ENCODE measurements at places on chromosomes 6 and 20.

DNA sequence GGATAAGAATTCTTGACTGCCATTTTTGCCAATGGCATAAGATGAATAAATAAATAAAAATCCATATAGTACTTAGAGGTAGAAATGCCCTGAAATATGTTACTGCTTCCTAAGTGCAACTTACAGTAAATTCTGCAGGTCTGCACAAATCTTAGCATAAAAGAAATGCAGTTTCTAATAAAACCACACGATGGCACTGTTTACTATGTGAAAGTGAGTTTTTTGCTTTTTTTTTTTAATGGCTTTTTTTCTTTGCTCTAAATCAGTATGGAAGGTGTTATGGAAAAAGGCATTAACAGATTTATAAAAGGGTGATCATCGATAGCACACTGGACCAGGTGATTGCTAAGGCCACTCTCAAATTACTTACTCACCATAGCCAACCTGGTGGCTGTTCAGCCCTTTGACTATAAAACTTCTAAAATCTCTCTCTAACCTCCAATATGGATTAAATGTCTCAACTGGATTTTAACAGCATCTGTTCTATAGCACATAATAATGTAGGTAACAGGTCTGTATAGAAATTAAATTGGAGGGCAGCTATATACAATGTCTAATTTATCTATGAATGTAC lies 45.8 kb downstream of the AHI1 start:
- DNase-seq, result no peak

GRCh38 chr20:20130399-20130798 lies 78.1 kb downstream of the CFAP61 start:
- DNase-seq, result no peak

- no peak for DNase-seq
Observed at GRCh38 chr6:38566295-38567030, 73.3 kb downstream of the BTBD9 start.

- DNase-seq, result no peak
Observed at GRCh38 chr6:144343701-144344428, 58.7 kb downstream of the UTRN start.

- DNase-seq, result no peak
Observed at GRCh38 chr20:54083459-54083858, 13.1 kb upstream of the BCAS1 start.

- no peak for DNase-seq
Observed at GRCh38 chr6:109687271-109687761, 3.7 kb downstream of the AK9 start.

GRCh38 chr6:88141561-88142296 lies 24.4 kb downstream of the CNR1 start:
- DNase-seq, result no peak

GRCh38 chr20:25042531-25043498 lies 15.1 kb downstream of the ACSS1 start:
- peak; percentile 28 for DNase-seq

DNA sequence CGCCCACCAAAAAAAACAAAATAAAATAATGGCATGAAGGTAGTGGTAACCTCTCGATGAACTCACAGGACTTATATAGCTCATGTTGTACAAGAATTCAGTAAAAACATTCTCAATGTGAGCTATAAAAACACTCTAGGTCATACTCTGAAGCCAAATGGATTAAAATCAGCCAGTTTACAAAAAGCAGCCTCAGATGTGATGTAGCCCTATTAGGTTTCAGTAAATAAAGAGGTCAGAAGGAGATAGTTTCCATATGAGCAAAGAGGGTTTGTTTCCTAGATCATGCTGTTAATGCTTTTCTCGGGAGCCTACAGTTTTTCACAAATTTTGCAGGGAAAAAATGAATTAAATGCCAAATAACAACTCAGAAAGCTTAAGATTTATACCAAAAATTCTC lies 319.5 kb upstream of the HSF2 start:
- DNase-seq, result no peak

DNA sequence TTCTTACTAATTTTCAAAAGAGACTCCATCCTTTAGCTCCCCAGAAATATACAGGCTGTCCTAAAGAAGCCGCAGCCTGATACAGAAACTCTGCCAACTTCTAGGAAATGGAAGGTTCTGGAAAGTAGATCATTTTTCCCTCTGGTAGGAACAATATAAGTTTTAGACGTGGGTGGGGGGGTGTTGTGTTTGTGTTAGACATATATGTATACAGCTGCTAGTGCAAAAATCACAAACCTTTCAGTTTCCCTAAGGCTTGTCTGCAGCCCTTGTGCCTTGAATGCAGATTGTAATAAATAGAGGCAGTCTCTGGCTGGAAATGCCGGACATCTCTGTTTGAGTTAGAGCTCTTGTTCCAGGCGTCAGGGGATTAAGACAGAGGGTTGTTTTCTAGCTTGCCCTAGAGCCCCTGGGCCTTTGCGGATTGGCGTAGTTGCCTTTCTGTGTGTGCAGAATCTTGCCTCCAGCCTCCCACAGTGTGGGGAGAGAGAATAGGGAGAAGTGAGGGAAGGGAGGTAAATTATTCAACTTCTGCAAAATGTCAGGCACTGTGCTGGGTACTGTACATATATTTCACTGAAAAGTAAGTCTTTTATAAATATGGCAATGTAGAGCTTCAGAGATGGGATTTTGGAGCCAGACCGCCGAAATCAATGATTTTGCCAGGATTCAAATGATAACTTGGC lies 269.7 kb downstream of the PRL start:
- no peak for DNase-seq

GRCh38 chr6:148990403-148990802 lies 243.6 kb downstream of the UST start:
- no peak for DNase-seq

DNA sequence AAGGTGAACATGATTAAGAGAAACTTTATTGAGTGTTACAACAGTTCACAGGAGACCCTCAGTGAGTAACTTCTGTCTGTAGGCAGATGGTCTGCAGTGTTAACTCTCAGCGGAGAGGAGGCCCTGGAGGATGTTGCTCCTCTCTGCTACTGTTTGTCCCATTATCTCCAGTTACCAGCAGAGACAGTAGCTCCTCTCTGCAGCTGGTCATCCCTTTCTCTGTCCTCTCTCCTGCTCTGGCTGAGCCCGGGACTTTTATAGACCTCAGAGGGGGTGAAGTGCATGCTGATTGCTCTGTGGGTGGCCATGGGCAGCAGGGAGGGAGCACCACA lies 5.7 kb downstream of the GTSF1L start:
- DNase-seq, result no peak

DNA sequence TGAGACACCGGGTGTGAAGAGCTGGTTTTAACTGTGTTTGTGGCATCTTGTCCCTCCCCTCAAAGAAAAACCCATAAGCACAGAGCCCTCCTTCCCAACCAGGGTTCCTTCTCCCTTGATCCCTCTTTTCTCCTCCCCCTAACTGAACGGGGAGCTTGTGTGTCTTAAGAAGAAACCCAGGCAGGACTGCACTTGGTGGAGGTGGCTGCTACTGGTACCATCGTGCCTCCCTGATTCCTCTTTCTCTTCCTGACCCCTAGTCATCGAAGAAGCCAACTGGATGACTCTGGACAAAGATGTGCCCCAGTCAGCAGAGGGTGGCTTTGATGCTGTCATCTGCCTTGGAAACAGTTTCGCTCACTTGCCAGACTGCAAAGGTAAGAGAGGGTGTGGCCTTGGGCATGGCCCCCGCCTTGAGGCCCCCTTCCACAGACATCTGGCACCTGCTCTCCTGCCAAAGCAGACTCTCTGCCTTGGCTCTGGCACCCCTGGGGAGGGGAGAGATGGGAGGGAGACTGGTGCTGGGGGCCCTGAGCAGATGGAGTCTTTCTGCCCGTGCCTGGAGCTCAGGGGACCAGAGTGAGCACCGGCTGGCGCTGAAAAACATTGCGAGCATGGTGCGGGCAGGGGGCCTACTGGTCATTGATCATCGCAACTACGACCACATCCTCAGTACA lies 2.1 kb downstream of the GNMT start:
- no peak for DNase-seq

DNA sequence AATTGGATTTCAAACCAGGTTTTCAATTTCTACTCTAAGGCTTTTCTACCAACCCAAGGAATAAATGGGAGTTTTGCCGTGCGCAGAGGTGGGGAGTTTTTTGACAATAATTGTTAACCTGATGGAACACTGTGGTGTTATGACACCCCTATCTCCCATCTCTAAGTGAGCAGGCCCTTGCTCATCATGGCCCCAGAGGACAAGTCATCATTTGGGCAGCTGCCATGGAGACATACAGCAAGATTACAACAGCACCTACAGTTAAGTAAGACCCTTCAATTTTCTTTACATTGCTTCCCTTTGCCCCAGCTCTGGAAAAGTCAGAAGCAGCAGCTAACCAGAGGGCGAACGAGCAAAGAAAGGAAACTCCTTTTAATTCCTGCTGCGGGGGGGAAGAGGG lies 54.3 kb downstream of the ADGRF5 start:
- DNase-seq, result no peak

- DNase-seq, result no peak
Observed at GRCh38 chr20:51195419-51195901, 172.6 kb upstream of the KCNG1 start.
